ENCODE measurements at places on chromosomes 11 and 22.

GRCh38 chr22:30523646-30524489 lies 18.4 kb upstream of the SEC14L4 start:
- DNase-seq = no peak

DNA sequence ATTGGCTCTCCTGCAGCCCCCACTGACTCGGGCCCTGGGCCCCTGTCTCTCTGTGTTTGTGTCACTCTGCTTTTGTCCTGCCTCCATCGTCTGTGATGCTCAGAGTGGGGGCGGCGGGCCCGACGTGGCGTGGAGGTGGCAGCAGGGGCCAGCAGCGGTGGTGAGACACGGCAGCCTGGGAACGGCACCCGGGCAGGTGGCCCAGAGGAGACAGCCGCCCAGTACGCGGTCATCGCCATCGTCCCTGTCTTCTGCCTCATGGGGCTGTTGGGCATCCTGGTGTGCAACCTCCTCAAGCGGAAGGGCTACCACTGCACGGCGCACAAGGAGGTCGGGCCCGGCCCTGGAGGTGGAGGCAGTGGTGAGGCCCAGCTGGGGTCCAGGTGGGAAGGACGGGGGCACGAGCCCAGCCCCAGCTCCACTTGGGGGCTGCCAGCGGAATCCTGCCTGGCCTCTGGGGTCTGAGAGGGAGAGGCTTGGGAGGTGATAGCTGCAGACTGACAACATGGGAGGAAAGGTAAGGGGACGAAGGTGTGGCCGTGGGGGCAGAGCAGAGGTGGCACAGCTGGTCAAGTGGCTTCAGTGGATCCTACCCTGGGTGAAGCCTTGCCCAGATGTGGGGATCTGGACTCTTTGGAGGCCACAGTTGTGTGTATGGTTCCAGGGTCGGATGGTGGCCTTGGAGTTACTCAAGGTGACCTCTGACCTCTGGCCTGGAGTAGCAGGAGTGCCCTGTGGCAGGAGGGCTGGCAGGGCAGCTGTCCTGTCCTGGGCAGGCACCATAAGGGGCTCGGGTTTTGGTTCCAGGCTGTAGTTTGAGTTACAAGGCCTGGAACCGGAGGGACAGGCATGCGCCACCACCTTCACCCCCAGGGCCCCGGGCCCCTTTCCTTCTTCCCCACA lies 16.2 kb downstream of the RELT start:
- DNase-seq = no peak

GRCh38 chr11:114738954-114739353 lies 60.6 kb downstream of the NXPE2 start:
- peak; percentile 83 for DNase-seq

DNA sequence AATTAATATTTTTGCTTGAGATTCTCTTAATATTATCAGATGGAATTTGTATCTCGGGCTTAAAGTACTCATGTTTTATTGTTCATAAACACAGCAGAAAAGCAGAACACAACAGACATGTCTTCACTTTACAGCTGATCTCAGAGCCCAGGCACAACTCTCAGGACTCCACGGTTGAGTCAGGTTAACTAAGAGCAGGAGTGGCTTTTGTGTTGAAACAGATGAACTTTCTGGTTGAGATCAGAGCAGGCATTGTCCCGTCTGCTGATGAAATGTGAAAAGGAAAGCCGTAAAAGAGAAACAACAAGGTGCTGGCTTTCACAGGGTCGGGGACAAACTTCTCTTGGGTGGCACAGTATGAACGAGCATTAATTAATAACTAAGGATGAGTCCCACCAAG lies 49.0 kb downstream of the JHY start:
- no peak for DNase-seq

GRCh38 chr11:67468056-67468455 lies 995 bp downstream of the TMEM134 start:
- peak; percentile 38 for DNase-seq

DNA sequence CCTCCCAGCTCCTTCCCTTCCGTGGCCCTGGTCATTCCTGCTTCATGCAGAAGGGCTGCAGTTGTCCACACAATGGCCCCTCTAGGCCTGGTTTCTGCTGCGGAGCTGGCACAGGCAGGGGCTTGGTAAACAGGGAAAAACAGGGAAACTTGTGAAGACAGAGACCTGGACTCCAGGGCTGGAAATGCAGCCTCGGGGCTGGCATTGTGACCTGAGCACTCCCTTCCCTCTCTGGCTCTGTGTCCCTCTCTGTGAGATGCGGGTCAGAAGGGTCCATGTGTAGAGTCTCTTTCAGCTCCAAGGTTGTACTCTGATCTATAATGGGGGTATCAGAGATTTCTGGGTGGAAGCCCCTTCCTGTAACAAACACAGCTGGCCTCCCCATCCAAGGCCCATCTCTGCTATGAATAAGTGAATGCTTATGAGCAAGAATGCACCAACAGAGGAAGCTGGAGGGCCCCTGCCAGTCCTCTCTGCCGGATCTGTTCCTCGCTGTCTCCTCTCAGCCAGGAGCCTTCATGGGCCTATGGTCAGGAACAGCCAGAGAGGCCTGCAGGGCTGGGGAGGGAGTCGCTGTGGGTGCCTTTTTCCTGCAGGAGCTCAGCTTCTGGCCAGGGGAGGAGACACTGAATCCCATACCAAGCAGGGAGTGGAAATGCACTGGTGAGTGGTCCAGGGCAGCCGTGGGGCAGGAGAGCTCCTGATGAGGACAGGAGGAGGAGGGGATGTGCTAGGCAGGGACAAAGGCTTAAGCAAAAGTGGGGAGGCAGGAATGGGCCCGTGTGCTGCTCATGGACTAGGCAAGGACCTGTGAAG lies 6.7 kb upstream of the DERL3 start:
- no peak for DNase-seq

- no peak for DNase-seq
These were observed 51.5 kb downstream of the RTL6 start for GRCh38 chr22:44446483-44446882.

- no peak for DNase-seq
These were observed 27.7 kb upstream of the PARVB start for GRCh38 chr22:43996170-43996980.

Measured in NCI-H510A treated with DMSO at 0.1 percent for 48 hours (cell line).